ENCODE measurements at places on chromosomes 4 and X.

GRCh38 chr4:176721459-176721858, 71.3 kb downstream of the VEGFC start:
- DNase-seq = no peak

DNA sequence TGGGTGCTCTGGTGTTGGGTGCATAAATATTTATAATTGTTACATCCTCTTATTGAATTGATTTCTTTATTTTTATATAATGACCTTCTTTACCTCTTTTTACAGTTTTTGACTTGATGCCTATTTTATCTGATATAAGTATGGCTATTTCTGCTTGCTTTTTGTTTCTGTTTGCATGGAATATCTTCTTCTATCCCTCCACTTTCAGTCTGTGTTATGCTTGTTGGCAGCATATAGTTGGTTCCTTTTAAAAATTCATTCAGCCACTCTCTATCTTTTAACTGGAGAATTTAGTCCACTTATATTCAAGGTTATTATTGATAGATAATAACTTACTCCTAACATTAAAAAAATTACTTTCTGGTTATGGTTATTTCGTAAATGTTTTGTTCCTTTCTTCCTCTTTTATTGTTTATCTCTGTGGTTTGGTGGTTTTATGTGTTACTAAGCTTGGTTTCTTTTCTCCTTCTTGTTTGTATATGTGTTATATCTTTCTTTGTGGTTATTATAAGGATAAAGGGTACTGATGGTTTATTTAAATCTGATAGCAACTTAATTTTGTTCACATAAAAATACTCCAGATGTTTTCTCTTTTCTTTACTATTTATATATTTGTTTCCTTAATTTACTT, 69.5 kb downstream of the IL15 start:
- DNase-seq = no peak

DNA sequence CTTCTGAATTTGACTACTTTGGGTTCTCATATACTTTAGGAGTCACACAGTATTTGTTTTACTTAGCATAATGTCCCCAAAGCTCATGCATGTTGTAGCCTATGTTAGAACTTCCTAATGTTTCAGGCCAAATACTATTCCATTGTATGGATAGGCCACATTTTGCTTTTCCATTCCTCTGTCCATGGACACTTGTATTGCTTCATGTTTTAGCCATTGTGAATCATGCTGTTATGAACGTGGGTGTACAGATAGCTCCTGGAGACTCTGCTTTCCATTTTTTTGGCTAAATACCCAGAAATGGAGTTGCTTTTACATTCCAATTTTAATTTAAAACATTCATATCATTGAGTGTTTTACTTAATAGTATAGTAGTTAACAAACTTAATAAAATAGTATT, 54.5 kb downstream of the HTT start:
- no peak for DNase-seq

DNA sequence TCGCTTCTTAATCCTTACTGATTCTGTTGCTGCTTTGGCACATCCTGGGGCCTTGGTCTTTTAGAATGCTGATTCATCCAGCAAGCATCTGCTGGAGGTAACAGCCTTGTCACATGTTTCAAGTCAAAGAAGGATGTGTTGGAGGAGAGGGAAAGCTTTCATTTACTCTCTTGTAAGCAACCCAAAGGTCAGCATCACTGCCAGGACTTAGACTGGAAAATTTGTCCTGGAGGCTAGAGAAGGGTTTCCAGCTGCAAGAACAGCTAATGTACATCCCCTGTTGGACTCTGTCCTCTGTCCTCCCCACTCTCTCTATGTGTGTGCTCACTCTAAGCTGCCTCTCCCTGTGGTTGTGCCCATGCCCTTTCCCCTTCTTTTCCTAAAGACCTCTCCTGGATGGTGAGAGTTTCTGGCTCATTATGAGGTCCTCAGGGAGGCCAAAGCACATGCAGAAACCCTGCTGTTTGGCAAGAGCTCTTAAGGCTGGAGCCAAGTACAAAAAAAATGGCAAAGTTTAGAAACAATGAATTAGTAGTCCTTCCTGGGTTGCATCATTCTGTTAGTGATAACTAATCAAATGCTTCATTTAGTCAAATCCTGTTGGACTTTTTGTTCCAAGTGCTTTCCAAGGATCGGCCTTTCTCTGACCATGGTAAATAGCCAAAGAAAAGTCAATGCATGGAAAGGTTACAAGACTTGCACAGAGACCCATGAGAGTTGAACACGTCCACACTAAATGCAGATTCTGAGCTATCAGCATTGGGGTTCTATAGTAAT, 13.4 kb upstream of the SRPX start:
- no peak for DNase-seq

- DNase-seq = no peak
Measured at GRCh38 chrX:34279866-34280560, 147.9 kb upstream of the FAM47A start.

- no peak for DNase-seq
Measured at GRCh38 chr4:84936123-84936522, 30.4 kb downstream of the WDFY3 start.

DNA sequence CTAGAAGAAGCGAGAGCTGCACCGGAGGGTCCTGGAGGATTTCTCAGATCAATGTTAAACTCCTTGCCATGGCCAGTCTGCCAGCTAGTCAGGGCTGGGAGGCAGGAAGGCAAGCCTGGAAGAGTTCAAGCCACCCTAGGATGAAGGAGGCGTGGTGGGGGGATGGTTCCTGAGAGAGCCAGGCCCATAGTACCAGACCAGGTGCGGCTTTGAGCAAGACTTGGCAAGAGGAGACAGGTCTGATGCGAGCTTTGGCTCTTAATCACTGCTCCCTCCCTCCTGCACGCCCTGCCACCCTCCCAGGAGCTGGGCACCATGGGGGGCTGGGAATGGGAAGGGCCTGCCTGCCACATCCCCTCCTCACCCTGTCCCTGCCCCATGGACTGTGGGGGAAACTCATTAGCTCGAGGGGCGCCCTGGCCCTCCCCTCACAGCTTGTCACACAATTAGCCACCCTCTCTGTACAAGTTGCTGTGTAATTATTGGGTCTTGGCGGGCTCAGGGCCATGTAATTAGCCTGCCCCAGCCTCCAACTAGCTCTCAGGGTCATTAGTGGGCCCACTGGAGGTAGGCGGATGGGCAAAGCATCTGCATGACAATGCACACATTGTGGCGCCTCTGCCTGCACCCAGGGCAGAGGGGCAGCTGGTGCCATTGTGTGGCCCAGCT, 50.3 kb downstream of the EFNB1 start:
- no peak for DNase-seq

DNA sequence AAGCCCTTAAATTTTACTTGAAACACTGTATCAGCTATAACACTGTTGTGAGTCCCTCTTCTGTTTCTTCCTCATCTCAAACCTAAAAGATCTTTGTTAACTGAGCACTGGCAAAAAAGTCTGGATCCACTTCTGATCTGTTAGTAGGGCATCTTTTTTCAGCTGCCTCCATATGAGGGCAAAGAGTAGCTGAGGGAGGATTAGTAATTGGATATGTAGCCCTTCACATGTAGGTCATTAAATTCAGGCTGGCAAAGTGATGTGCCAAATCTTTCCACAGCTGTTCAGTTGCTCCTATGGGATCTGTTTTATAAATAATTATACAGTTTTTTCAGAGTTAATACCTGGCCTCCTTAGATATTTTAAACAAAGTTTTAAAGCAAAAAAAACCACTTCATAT, 1.1 kb upstream of the TRMT10A start:
- DNase-seq = no peak

DNA sequence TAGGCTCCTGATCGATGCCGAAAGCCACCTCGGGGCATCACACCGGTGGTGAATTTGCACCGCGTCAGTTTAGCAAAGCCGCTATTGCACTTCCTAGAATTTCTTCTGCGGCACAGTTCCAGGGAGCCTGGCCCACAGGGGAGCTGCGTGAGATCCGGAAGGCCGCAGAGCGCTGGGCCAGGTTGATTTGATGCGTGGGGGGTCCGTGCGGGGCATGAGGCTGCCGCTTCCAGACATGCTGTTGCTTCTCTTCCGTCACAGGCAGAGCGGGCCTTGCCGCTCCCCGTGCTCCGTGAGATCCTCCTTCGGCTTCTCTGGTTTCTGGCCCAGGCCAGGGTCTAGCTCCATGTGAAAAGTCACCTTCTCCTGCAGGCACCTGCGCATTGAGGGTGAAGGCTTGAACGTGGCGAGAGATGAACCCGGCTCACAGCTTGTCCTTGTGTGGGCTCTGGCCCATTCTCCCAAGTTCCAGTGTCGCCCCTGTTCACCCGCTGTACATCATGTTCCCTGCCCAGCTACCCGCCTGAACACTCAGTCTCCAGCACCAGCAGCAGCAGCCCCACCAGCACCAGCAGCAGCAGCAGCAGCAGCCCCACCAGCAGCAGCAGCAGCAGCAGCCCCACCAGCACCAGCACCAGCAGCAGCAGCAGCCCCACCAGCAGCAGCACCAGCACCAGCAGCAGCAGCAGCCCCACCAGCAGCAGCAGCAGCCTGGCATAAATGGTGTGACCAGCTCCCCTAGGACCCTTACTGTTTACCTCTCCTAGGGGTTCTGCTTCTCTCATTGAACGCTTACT, 131.2 kb downstream of the TRIML1 start:
- no peak for DNase-seq

GRCh38 chrX:142742581-142742980, 283.1 kb upstream of the SPANXN4 start:
- DNase-seq = no peak

GRCh38 chr4:57023104-57023503, 44.4 kb downstream of the POLR2B start:
- DNase-seq = no peak

GRCh38 chrX:139914421-139914820, 18.4 kb downstream of the ATP11C start:
- DNase-seq = no peak

DNA sequence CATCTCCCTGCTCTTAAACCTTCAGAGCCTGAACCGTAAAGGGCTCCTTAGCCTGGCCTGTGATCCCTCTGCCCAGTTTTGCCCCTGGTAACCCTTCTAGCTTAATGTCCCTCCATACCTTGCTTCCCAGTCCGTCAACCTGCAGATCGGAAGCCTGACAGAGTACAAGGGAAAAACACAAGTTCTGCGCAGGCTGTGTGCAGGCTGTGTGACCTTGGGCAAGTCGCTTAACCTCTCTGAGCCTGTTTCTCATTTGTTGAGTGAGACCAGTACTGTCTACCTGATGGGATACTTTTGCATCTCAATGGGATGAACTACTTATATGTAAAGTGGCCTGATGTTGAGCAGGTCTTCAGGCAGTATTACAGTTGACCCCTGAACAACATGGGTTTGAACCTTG, 1.7 kb downstream of the NSDHL start:
- no peak for DNase-seq

- no peak for DNase-seq
Measured at GRCh38 chr4:151660676-151661075, 100.1 kb downstream of the GATB start.

DNA sequence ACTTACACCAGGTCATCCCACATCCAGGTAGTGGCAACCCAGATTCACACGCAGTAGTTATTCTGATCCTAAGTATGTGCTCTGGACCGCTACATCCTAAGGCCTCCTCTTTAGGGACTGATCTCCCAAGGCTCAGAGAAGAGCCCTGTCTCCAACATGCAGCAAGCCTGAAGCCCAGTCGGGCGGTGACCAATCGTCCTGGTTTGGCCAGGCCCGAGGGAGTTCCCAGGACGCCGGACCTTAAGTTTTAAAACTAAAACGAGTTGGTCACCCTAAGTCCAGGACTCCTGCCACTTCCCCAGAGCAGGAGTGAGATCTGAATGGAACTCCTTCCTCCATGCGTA, 385 bp downstream of the LYAR start:
- DNase-seq = no peak

- DNase-seq = no peak
Measured at GRCh38 chr4:176614793-176615192, 177.9 kb downstream of the VEGFC start.

DNA sequence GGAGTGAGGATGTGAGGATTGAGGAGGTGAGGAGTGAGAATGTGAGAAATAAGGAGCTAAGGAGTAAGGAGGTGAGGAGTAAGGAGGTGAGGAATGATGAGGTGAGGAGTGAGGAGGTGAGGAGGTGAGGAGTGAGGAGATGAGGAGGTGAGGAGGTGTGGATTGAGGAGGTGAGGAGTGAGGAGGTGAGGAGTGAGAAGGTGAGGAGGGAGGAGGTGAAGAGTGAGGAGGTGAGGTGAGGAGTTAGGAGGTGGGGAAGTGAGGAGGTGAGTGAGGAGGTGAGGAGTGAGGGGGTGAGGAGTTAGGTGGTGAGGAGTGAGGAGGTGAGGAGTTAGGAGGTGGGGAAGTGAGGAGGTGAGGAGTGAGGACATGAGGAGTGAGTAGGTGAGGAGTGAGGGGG, 74.8 kb upstream of the MXD4 start:
- no peak for DNase-seq

DNA sequence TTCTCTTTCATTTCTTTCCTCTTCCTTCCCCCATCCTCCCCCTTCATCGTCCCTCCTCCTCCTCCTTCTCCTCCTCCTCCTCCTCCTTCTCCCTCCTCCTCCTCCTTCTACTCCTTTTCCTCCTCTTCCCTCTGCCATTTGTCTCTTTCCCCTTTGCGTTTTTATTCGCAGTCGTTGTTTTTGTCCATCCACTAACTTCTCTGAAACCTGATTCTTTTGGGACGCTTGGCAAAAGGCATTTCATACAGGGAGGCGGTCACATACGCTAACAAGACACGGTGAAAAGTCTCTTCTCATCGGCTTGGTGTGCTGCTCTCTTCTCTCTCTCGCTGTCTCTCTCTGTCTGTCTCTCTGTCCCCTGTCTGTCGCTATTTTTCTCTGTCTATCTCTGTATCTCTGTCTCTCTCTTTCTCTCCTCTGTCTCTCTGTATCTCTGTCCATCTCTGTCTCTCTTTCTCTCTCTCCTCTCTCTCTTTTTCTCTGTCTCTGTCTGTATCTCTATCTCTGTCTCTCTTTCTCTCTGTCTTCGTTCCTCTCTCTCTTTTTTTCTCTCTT, 5.4 kb upstream of the SHOX start:
- no peak for DNase-seq

DNA sequence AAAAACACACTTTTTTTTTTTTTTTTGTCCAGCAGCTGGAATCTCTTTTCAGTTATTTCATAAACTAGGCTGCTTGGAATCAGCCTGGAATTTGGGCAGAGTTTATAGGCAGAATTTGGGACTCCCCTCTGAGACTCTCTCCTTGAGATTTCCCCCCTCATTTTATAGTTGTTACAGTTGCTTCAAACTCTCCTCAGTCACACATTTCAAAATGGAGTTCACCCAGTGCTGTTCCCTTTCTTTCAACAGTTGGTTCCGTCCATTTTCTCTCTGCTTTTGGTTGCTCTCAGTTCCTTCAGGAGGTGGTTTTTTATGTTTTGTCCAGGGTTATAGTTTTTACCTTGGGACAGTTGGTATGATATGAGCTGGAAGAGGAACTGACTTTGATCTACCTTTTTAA, 27.5 kb downstream of the NSD2 start:
- no peak for DNase-seq

- no peak for DNase-seq
Measured at GRCh38 chr4:17218786-17219185, 293.1 kb downstream of the QDPR start.

- DNase-seq = no peak
Measured at GRCh38 chrX:626745-627509, 3.7 kb upstream of the SHOX start.
